ENCODE measurements at places on chromosomes 7 and 10. TPM values are rescaled to one million over a fixed set of nuclear protein-coding genes. Genes with fewer than 3 reads are reported as not detected.

The AASS gene
- 4.3 TPM for polyA plus RNA-seq

The OR2A14 gene
- not detected for polyA plus RNA-seq

The GHRHR gene
- not detected for polyA plus RNA-seq

The OGDHL gene
- not detected for polyA plus RNA-seq

The WNT2 gene
- not detected for polyA plus RNA-seq

The CPN1 gene
- not detected for polyA plus RNA-seq

The ZNF862 gene
- polyA plus RNA-seq: 2.9 TPM

The ITIH2 gene
- not detected for polyA plus RNA-seq

All from aorta (tissue), 5 donors.